NCI-H1417 treated with DMSO at 0.1 percent for 48 hours (cell line): ENCODE measurements at places on chromosomes 2 and 18.

GRCh38 chr18:32549248-32550110 lies 78.8 kb upstream of the GAREM1 start:
- DNase-seq, result peak; percentile 67

GRCh38 chr2:24691806-24692205 lies 101.4 kb downstream of the PTRHD1 start:
- no peak for DNase-seq

DNA sequence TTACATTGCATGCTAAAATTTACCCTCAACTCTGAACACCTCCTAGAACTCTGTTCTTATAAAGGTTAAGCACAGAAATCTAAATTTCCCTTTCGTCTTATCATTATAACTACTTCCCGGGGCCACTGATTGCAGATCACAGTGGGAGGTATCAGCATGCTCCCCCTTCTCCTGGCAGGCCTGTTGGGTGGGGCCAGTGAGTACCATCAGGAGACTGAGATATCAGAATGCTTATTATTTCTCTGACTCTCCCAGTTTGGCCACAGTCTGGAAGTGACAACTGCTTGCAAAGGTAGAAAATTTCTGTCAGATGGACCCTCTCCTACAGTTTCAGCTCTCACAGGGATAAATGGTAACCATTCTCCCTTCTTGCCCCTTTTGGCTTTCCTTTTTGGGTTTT lies 62.6 kb downstream of the DSEL start:
- DNase-seq, result no peak

DNA sequence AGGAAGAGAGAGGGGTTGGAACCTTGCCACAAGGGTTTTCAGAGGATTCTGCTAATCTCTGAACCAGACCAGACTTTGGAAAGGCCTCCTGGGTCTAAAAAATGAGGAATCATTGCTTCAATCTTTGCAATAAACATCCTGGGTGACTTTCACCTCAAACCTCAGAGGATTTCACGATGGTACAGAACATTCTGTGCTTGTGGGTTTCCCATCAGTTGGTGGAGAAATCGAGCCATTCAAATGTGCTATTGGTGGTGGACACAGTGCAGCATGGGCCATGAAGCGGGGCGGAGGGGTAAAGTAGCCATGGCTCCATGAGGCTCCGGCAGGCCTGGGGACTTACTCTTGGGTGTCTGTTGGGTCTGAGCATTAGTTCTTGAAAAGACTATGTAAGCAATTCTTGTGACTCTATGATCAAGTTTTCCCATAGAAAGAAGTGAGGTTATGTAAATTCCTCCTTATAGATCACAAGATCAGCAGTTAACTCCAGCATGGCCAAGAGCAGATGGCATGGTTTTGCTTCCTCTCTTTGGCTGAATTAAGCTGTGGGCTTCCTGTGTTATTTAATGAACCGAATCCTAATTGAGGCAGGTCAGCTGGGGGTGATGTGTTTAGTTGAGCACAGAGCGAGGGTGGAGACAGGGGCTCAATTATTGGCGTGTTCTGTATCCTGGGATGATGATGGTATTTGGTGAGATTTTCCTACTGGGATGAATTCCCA lies 1.9 kb upstream of the IL1R2 start:
- DNase-seq, result no peak

DNA sequence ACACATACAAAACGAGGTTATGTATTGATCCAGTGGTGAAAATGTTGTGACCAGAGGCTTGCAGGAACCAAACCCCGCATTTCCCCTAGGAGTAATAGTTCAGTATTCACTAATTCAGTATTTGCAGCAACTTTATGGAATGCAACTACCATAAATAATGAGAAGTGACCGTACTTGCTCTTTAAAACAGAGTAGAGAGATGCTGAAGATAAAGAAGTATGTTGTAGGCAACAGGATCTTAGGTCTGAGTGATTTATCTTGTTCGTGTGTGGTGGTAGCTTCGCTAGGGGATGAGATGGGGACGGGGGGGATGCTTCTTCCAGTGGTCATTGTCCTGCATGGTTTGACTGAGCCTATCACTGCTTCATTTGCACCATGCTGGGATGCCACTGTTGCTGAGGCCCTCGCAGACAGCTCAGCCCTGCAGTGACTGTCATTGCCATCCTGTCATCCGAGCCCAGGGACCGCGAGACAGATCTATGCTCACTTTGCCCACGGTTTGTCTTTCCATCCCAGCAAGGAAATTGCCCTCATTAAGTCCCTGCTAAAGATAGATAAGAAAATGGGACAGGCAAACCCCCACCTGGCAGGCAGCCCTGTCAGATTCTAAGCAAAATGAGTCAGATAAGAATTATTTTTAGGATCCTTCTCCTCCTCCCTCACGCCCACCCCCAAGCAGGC lies 181.3 kb downstream of the CTIF start:
- DNase-seq, result no peak

DNA sequence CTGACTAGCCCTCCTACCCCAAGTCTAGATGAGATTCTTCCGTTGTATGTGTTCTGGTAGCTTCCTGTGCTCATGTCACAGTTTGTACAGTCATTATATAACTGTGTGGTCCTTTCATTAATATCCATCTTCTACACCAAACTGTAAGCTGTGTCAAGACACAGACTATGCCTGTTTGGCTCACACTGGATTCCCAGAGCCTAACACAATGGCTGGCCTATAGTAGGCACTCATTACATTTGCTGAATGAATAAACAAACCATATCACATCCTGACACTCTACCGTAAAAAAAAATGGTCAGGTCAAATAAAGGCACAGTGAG lies 72.6 kb downstream of the ANKRD44 start:
- DNase-seq, result no peak

DNA sequence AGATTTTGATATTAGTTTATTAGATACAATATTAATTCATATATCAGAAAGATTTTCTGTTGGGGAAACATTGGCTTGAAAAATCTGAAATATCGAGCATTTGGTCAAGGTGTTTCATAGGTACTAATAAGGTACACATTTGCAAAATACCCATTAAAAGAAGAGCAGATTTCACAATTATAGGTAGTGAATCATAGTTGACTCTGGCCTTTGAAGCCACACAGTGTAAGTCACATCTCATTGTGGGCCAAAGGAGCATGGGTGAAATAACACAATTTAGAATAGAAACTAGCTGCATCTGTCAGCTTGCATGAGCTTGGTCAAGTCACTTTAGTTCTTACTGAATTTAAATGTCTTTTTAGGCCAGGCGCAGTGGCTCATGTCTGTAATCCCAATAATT lies 4.9 kb downstream of the KDM3A start:
- no peak for DNase-seq

GRCh38 chr2:55133467-55134315 lies 83.4 kb upstream of the RTN4 start:
- DNase-seq, result no peak

DNA sequence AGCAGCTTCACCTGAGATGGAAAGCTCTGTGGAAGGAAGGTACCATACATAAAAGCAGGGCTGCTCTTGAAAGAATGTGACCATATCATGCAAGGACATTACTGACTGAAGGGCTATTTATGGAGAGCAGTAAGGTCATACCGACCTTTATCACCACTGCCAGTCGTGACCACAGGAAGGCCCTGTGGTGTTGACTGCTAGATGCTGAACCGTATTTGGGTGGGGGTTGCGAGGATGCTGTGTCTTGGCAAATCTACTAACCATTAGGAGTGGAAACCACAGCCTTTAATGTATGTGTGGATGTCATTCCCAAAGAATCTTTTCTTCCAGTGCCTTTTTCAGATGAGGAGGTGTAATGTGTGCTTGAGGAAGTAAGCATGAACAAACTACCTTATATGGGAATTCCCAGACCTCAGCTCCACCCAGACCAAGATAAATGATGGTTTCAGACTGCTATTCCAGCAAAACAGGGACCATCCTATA lies 60.8 kb downstream of the LIMS1 start:
- no peak for DNase-seq

GRCh38 chr2:55230551-55230950 lies 1.5 kb downstream of the CLHC1 start:
- no peak for DNase-seq

GRCh38 chr2:26740346-26740745 lies 23.7 kb upstream of the SLC35F6 start:
- DNase-seq, result no peak

- no peak for DNase-seq
Measured at GRCh38 chr2:85547859-85548607, 9.1 kb downstream of the MAT2A start.

- no peak for DNase-seq
Measured at GRCh38 chr2:126444512-126444911, 211.4 kb upstream of the GYPC start.

- DNase-seq, result no peak
Measured at GRCh38 chr2:39660612-39661236, 5.0 kb upstream of the TMEM178A start.

DNA sequence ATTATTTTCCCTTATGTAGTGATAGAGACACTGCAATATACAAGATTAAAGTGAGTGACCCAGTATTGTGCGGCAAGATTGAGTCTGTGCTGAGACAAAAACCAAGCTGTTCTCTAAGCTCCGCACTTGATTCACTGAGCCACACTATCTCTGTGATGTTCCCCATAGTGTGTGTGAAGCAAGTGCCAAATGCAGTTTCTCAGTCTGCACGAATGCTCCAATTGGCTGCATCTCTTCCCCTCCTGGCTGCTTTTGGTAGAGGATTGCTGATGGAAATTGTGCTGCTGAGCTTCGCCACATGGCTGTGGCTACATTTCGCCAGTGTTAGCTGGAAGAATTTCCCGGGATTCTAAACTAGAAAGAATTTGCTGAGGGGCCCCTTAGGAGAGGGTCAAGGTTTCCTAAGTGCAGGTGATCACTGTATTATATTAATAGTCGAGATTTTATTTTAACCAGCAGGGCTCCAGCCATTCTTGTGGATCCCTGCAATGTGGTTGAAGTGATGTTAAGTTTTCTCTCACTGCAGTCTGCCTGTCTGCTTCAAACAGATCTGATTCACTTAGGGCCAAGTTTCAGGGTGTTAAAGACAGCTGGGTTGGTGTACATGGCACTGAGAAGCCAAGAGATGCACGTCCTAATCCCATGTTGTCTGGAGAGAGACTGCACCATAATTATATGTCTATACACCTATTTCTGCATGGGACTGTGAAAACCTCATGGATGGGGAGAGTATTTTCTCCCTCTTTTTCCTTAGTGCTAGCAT lies 317.2 kb downstream of the DCC start:
- no peak for DNase-seq

- no peak for DNase-seq
Measured at GRCh38 chr2:143525402-143525860, 396.2 kb downstream of the ARHGAP15 start.

DNA sequence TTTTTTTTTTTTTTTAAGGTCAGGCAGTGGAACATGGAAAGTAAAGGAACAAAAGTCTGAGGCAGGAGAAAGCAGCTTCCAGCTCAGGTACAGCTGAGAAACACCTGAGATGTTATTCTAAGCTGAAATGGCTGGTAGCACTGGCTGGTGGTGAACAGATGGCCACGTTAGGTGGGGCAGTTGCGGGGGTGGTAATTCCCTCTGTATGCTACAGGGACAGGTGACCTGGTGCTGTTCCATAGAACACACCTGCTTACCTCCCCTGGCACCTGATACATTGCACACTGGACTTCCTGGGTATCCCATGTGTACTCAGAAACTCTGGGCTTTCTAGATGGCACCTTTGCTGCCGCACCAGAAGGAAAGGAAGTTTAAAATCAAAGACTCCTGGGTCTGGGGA lies 333.3 kb downstream of the SLC8A1 start:
- no peak for DNase-seq

DNA sequence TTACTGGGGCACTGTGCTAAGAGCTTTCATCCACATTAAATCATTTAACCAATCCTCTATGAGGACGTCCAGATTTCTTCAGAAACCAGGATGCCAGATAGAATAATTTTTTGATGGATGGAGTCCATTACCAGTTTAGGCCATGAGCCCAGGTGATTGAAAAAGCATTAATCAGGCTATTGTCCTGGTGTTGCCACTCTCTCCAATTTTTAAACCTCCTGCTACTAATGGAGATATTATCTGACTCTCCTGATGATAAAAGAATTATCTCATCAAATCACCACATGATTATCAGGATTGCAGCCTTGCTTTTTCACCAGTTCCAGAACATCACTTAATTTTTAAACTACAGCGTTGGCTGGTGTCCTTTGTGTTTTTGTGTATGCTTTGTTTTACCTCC lies 402.2 kb downstream of the CLIP4 start:
- DNase-seq, result no peak

GRCh38 chr2:72605836-72606442 lies 219.9 kb downstream of the EXOC6B start:
- no peak for DNase-seq

DNA sequence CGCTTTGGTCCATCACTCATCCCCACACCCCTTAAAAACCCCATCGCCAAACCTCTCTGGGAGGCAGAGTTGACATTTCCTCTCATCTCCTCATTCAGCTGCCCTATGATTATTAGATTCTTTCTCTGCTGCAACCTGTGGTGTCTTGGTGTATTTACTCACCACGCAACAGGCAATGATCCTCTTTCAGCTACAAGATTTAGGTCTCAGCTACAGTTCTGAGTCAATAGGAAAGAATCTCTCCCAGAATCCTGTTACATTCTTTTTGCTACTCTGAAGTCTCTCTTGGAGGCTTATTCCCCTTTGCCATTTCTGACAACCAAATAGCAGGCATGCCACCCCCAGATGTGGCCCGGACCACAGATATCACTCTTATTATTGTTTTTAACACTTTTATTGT lies 468.3 kb upstream of the GYPC start:
- no peak for DNase-seq

GRCh38 chr2:126893606-126894005 lies 5.1 kb upstream of the TEX51 start:
- no peak for DNase-seq

DNA sequence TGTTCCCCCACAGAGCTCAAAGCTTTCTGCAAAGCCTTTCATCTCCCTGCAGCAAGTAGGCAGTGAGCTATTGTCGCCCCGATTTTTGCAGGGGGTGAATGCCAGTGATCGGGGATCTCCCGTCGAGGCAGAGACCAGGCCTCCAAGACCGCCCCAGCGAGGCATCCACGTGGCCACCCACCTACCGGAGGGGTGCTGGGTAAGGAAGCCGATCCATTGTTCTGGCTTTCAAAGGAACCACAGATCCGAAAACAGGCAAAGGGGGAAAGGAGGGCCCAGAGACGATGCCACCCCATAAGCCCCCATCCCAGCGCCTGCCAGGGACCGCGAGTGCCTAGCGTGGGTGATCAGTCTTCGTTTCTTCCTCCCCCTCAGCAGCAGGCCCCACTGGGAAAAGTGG lies 2.4 kb downstream of the ADRA2B start:
- no peak for DNase-seq

- no peak for DNase-seq
Measured at GRCh38 chr2:173090276-173090877, 14.7 kb downstream of the MAP3K20 start.

GRCh38 chr2:230715201-230715600 lies 2.6 kb downstream of the CAB39 start:
- no peak for DNase-seq
